ENCODE measurements at places on chromosomes 13 and 19. TPM values are rescaled to one million over a fixed set of nuclear protein-coding genes. Genes with fewer than 3 reads are reported as not detected.

The SWSAP1 gene
- 3.1 TPM for total RNA-seq

The IQCN gene
- 6.3 TPM for total RNA-seq

The LPAR6 gene
- 28.6 TPM for total RNA-seq

The PEG3 gene
- total RNA-seq: 9.9 TPM

DNA sequence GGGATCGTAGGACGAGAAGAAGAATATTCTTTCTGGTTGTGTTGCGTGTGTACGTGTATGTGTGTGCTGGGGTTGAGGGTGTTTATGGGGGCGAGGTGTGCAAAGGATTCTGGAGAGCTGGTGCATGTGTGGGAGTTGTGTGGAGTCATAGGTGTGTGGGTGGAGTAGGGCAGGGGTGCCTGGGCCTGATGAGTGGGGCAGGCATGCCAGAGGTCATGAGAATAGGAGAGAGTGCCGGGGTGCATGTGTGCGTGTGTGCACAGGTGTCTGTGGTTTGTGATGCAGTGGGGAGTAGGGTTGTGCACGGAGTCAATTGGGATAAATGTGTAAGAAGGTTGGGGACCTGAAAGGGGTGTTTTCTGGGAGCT is 649 bp downstream of the TMEM91 start:
- no peak for DNase-seq
- no peaks in the 10 kb centered on the region for H3K27me3 ChIP-seq
- H3K27ac ChIP-seq: peak overlapping the region; percentile 84
- H3K36me3 ChIP-seq: no peaks in the 10 kb centered on the region
- peaks cover 48% of the 10 kb centered on the region for H3K4me1 ChIP-seq

- no peaks in the 10 kb centered on the region for H3K27me3 ChIP-seq
- no peak overlapping the region for H3K27ac ChIP-seq
- no peaks in the 10 kb centered on the region for H3K36me3 ChIP-seq
- no peak overlapping the region for H3K4me3 ChIP-seq
- no peaks in the 10 kb centered on the region for H3K4me1 ChIP-seq
Measured at GRCh38 chr19:5106191-5106726, 137.3 kb downstream of the KDM4B start.

GRCh38 chr13:21234526-21234925 is 58.1 kb downstream of the MRPL57 start:
- no peaks in the 10 kb centered on the region for H3K4me1 ChIP-seq
- no peak overlapping the region for H3K27ac ChIP-seq
- no peaks in the 10 kb centered on the region for H3K36me3 ChIP-seq
- no peaks in the 10 kb centered on the region for H3K27me3 ChIP-seq
- no peak for DNase-seq
- H3K4me3 ChIP-seq: no peak overlapping the region

- peaks cover 16% of the 10 kb centered on the region for H3K4me1 ChIP-seq
- H3K27me3 ChIP-seq: no peaks in the 10 kb centered on the region
- DNase-seq: no peak
- H3K27ac ChIP-seq: no peak overlapping the region
Measured at GRCh38 chr19:42095814-42096230, 19.9 kb downstream of the ZNF574 start.

- H3K4me1 ChIP-seq: peaks cover 62% of the 10 kb centered on the region
- H3K36me3 ChIP-seq: no peaks in the 10 kb centered on the region
- H3K27ac ChIP-seq: peak overlapping the region; percentile 96
- H3K27me3 ChIP-seq: no peaks in the 10 kb centered on the region
Measured at GRCh38 chr13:110914331-110915056, 375 bp downstream of the ANKRD10 start.

- no peaks in the 10 kb centered on the region for H3K36me3 ChIP-seq
- no peaks in the 10 kb centered on the region for H3K4me1 ChIP-seq
- DNase-seq: no peak
- H3K4me3 ChIP-seq: no peak overlapping the region
- H3K27ac ChIP-seq: no peak overlapping the region
- H3K27me3 ChIP-seq: no peaks in the 10 kb centered on the region
Measured at GRCh38 chr13:63540061-63540460, 2124.4 kb upstream of the PCDH20 start.

- no peaks in the 10 kb centered on the region for H3K36me3 ChIP-seq
- no peaks in the 10 kb centered on the region for H3K27me3 ChIP-seq
- H3K27ac ChIP-seq: no peak overlapping the region
- H3K4me3 ChIP-seq: no peak overlapping the region
- DNase-seq: no peak
Measured at GRCh38 chr13:109630271-109630670, 156.1 kb downstream of the IRS2 start.

DNA sequence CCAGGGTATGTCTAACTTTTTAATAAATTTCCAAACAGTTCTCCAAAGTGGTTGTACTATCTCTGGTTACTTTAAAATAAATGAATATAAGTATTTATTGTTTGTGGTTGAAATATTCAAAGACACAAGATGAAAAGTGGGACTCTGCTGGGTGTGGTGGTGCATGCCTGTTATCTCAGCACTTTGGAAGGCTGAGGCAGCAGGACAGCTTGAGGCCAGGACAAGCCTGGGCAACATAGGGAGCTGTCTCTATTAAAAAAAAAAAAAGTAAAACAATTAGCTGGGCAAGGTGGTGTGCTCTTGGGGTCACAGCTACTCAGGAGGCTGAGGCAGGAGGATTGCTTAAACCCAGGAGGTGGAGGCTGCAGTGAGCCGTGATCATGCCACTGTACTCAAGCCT is 10.4 kb downstream of the PNMA8A start:
- H3K27me3 ChIP-seq: no peaks in the 10 kb centered on the region
- H3K27ac ChIP-seq: no peak overlapping the region
- H3K4me1 ChIP-seq: no peaks in the 10 kb centered on the region
- no peaks in the 10 kb centered on the region for H3K36me3 ChIP-seq
- H3K4me3 ChIP-seq: no peak overlapping the region

GRCh38 chr13:32453981-32454380 is 26.1 kb upstream of the N4BP2L1 start:
- no peak for DNase-seq
- H3K27ac ChIP-seq: no peak overlapping the region
- H3K4me3 ChIP-seq: no peak overlapping the region
- no peaks in the 10 kb centered on the region for H3K36me3 ChIP-seq
- no peaks in the 10 kb centered on the region for H3K4me1 ChIP-seq
- no peaks in the 10 kb centered on the region for H3K27me3 ChIP-seq

- no peaks in the 10 kb centered on the region for H3K27me3 ChIP-seq
- no peak overlapping the region for H3K27ac ChIP-seq
- no peak overlapping the region for H3K4me3 ChIP-seq
- H3K36me3 ChIP-seq: no peaks in the 10 kb centered on the region
- DNase-seq: no peak
- H3K4me1 ChIP-seq: no peaks in the 10 kb centered on the region
Measured at GRCh38 chr13:74444161-74444571, 310.0 kb upstream of the KLF12 start.

Data from tibial nerve (tissue), 4 donors.